Urinary bladder (tissue), 4 donors: ENCODE measurements at places on chromosomes 1 and 21. TPM values are rescaled to one million over a fixed set of nuclear protein-coding genes. Genes with fewer than 3 reads are reported as not detected.

The ADAMTS5 gene
- polyA plus RNA-seq, result 8.7 TPM

- DNase-seq, result no peak
These were observed 17.5 kb upstream of the TTC22 start for GRCh38 chr1:54818461-54819194.

- no peak for DNase-seq
These were observed 17.4 kb upstream of the KCNAB2 start for GRCh38 chr1:6028042-6028850.

GRCh38 chr1:151934048-151934493 is 24.8 kb upstream of the THEM4 start:
- peak; percentile 39 for DNase-seq

DNA sequence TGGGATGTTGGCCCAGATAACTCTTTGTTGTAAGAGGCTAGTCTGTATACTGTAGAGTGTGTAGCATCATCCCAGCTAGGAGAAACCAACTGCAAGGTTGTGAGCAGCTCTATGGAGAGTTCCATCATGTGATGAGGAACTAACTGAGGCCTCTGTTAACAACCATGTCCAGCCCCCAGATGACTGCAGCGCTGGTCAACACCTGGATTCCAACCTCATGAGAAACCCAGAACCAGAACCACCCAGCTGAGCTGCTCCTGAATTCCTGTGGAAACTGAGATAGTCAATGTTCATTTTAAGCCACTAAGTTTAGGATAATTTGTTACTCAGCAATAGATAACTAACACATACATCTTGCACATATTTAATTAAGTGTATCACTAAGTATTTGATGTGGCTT is 41.6 kb upstream of the SLC2A1 start:
- no peak for DNase-seq

DNA sequence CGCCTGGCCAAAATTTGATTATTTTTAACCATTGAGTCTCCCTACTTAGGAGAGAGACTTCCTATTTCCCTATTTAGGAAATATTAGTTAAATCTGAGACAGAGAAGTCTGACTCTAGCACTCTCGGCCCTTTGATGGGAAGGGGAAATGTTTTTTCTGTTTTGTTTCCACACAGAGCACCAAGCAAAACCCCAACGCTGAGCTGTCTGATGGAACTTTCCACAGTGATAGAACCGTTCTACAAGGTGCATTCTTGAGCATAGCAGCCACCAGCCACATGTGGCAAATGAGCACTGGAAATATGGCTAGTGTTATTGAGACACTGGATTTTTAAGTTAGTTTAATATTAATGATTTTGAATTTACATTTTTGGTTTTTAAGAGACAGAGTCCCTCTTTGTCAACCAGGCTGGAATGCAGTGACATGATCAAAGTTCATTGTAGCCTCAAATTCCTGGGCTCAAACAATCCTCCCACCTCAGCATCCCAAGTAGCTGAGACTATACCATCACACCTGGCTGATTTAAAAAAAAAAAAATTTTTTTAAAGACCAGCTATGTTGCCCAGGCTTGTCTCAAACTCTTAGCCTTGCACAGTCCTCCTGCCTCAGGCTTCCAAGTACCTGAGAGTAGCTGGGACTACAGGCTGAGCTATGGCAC is 77.3 kb upstream of the GALNT2 start:
- no peak for DNase-seq

DNA sequence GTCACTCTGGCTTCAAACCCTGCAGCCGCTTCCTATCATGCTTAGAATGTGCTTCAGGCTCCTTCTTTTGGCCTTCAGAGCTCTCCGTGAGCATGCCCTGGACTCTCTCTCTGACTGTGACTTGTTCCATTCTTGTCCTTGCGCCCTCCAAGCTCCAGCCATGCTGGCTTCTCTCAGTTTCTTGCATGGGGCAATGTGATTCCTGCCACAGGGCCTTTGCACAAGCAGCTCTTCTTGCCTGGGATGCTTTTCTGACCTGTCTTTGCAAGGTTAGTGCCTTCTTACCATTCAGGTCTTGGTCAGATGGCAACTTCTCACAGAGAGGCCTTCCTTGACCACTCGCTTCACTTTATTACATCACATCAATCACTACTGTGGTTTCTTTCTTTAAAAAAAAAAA is 66.1 kb downstream of the NFASC start:
- no peak for DNase-seq

GRCh38 chr21:33115631-33116510 is 45.9 kb downstream of the OLIG1 start:
- DNase-seq, result no peak
